ENCODE measurements at places on chromosomes 7 and 10. TPM values are rescaled to one million over a fixed set of nuclear protein-coding genes. Genes with fewer than 3 reads are reported as not detected.

CCNY gene
- total RNA-seq = 64.7 TPM

CYP2E1 gene
- 0.37 TPM for total RNA-seq

CYP3A5 gene
- 4.8 TPM for total RNA-seq

MMD2 gene
- total RNA-seq = not detected

CTBP2 gene
- 84.7 TPM for total RNA-seq

FOXL3 gene
- not detected for total RNA-seq

CYP2C19 gene
- total RNA-seq = not detected

CACNB2 gene
- total RNA-seq = 0.33 TPM

PTPN20 gene
- total RNA-seq = 1.2 TPM

KCNIP2 gene
- 0.62 TPM for total RNA-seq

MYH16 gene
- 0.33 TPM for total RNA-seq

LDB3 gene
- not detected for total RNA-seq

ENO4 gene
- total RNA-seq = 0.11 TPM

PCDH15 gene
- 0.12 TPM for total RNA-seq

MOGAT3 gene
- total RNA-seq = not detected

TMEM236 gene
- total RNA-seq = 0.11 TPM

All from uterine smooth muscle cell (primary cell).